ENCODE measurements at places on chromosomes 3 and 15.

DNA sequence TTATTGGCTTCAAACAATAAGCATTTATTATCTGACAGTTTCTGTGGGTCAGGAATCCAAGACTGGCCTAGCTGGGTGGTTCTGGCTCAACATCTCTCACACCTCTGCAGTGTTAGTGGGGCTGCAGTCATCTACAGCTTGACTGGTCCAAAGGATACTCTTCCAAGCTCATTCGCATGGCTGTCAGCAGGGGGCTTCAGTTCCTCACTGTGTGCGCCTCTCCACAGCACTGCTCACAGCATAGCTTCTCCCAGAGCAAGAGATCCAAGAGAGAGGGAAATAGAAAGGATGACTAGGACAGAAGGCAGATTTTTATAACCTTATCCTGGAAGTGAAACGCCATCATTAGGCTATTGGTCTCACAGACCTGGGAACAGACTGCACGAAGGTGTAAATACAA is 64.2 kb downstream of the MAGI1 start:
- no peak for DNase-seq

- no peak for DNase-seq
Measured at GRCh38 chr15:85828874-85829273, 34.1 kb upstream of the KLHL25 start.

DNA sequence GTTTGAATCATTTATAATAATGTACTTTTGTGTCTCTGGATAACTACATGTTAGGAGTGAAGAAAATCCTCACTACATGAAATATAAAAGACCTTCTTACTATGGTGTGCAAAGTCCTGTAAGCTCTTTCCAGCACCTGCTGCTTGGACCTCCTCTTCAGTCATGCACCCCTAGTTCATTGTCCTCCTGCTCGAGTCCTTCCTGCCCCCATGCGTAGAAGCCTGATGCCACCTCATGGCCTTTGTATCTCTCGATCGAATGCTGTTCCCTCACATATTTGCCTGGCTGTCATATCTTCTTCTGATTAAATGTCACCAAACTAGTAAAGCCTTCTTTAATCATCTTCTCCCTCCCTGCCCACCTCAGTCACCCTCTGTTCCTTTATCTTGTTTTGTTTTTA is 49.9 kb upstream of the SUCLG2 start:
- DNase-seq: no peak

GRCh38 chr3:158539414-158540014 is 31.5 kb upstream of the MLF1 start:
- DNase-seq: peak; percentile 72

DNA sequence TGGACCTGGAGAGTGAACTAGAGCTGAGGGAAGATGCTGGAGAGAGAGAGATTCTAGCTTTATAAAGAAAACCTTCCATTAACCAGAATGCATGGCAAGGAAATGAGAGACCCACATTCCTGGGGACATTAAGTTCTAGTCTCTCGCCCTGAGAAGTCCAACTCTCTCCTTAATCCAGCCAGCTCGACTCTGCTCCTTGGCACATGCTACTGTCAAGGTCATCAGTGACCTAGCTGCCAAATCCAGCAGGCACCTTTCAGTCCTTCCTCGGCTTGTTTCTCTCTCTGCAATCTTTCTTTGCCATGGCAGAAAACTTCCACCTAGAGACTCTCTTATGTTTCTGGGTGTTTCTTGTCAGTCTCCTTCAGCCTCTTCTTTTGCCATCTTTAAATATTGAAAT is 40.3 kb downstream of the DGKG start:
- DNase-seq: no peak

Data from astrocyte of the spinal cord (primary cell).